ENCODE measurements at places on chromosomes 1 and 21.

- DNase-seq = no peak
These were observed 21.1 kb upstream of the ABCA4 start for GRCh38 chr1:94142022-94142421.

GRCh38 chr1:233883671-233884070, 20.8 kb upstream of the SLC35F3 start:
- DNase-seq = no peak

- no peak for DNase-seq
These were observed 136.9 kb upstream of the SAMSN1 start for GRCh38 chr21:14683063-14683462.

DNA sequence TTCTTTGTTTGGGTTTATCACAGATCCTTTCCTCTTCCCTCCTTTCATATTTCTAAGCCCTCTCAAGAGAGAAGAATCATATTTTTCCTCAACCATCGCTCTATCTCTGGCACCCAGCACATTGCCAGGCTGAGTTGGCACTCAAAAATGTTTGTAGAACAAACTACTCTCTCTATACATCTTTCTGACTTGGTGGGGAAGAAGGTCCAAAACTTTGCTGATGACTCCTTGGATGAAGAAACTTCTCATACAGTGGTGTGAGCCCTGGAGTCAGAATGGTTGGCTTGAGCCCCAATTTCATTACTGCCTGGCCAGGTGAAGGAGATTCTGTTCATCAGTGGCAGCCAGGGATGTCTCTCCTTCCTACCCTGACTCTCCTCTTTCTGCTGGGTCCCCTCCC, 11.9 kb downstream of the ALX3 start:
- no peak for DNase-seq

- no peak for DNase-seq
These were observed 8.2 kb downstream of the UQCRHL start for GRCh38 chr1:15799004-15799867.

DNA sequence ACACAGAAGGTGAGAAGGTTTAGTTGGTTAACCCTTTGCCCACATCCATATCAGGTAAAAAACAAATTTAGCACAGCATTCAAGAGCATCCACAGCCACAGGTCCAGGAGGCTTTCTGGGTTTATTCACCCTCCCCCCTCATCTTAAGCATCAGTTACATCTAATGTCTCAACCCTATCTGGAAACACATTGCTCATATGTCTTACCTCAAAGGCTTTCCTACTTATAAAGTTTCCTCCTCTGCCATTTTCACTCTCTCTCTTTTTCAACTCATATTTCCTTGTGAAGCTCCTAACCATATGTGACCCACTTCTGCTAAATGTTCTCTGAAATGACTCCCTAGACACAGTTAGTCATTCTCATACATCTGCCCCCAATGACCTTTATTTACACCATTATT, 47.9 kb upstream of the RUNX1 start:
- no peak for DNase-seq

DNA sequence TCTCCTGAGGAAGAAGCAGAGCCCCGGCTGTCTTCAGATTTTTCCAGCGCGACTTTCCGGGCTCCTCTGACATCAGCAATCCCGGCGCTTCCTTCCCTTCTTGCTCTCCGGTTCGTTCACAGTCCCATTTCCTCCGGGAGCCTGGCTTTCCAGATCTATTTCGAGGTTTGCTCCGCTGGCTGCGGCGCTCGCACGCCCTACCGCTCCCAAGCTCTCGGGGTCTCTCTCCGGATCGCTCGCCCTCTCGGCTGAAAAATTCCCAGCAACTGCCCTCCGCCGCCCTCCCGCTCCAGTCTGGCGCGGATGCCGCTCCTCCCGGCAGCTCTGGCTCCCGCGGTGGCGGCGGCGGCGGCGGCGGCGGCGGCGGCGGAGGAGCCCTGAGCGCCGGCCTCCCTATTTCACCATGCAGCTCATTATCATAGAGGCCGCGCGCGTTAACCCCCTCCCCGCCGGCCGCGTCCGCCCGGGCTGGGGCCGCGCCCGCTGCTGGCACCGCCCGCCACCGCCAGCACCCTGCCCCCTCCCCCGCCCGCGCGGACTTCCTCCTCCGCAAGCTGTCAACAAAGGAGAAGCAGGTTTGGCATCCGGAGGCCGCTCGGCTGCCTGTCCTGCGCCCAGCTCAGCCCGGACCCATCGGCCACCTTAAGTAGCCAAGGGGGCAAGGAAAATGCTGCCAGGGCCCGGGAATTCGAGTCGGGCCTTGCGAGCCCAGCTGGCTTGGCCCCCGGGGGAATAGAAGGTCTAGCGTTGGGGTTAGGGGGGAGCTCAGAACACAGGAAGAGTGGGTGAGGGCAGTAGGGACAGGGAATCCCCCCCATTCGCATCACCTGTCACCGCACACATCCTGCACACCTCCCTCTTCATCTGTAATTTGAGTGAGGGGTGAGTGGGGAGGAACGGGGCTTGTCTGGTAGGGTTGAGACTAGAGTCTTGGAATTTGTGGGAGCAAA, at the start of gene PLXNA2:
Gene PLXNA2, minus strand, starts transcription at position 418 of the 950 bp plus-strand sequence. CDS start 26,462 bp downstream, outside the sequence.
- peak; percentile 92 for DNase-seq

DNA sequence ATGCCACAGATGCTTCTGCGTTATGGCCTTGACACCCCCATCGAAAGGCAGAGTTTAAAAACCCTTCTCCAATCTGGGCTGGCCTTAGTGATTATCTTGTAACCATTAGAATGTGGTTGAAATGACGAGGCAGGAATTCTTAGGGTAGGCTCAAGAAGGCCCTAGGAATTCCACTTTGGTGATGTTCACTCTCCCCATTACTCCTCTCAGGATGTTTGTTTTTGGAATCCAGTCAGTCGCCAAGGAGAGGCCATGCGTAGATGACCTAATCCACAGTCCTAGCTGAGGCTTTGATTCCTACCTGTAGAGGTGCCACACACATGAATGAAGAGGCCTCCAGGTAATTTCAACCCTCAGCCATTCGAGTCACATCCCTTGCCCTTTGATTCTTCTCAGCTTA, 318.2 kb downstream of the NEGR1 start:
- DNase-seq = no peak

- no peak for DNase-seq
These were observed 90.2 kb upstream of the VCAM1 start for GRCh38 chr1:100629391-100629790.

GRCh38 chr1:241841691-241842090, 6.3 kb upstream of the EXO1 start:
- DNase-seq = no peak

- no peak for DNase-seq
These were observed 174.8 kb downstream of the HS2ST1 start for GRCh38 chr1:87089070-87089736.

DNA sequence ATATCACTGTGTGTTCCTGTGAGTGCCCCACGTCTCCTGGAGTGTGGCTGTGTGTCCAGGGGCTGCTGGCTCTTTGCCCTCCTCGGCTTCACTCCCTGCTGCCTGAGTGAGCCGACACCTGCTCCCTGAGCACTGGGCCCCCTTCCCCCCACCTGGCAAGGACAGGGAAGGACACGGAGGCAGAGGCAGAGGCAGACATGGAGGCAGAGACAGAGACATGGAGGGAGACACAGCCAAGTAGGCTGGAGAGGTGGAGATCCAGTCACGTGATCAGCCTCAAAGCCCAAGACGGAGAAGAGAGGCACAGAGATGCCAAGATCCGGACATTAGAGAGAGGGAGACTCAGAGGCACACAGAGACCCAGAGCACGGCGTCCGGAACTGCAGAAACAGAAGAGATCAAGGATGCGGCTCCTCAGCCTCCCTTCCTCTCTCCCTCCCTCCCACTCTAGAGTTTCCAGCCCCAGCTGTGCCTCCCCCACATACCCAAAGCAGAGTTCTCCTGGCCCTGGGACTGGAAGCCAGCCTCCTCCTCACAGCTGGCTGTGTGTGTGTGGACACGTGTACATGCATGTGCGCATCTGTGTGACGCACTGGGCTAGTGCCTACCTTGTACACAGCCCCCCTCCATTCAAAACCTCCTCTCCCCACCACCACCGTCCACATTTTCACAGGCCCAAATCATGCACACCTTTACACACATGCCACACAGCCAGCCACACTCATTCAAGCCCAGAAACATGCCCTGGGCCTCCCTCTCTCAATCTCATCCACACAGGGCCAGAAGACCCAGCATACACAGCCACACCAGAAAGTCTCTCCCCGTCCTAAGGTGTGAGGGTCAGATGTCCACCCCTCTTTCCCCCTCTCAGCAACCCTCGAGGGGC, 39.1 kb upstream of the WASF2 start:
- DNase-seq = no peak

DNA sequence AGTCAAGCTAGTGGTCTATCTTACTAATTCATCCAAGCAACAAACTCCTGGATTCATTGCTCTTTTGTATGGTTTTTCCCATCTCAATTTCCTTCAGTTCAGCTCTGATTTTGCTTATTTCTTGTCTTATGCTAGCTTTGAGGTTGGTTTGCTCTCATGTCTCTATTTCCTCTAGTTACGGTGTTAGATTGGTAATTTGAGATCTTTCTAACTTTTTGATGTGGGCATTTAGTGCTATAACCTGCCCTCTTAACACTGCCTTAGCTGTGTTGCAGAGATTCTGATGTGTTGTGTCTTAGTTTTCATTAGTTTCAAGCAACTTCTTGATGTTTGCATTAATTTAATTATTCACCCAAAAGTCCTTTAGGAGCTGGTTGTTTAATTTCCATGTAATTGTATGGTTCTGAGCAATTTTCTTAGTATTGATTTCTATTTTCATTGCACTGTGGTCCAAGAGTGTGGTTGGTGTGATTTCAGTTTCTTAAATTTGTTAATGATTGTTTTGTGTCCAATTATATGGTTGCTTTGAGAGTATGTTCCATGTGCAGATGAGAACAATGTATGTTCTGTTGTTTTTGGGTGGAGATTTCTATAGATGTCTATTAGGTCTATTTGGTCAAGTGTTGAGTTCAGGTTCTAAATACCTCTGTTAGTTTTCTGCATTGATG, 154.6 kb downstream of the PLPPR5 start:
- no peak for DNase-seq

DNA sequence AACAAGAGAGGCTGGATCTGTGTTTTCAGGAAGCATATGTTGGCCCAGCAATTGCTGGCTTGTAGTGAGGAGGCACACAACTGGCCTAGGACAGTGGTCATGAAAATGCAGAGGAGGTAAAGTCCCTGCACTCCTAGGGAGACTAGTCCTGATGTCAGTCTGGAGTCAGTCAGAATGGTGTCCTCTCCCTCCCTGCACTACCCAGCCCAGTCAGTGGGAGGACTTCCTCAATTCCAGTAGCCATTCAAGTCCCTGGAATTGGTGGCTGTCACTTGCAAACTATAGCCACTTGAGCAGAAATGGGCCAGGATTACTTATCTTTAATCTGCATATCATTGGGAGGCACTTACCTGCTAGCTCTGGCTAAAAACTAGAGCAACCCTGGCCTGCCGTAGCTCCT, 18.6 kb downstream of the NDUFS5 start:
- DNase-seq = peak; percentile 60

DNA sequence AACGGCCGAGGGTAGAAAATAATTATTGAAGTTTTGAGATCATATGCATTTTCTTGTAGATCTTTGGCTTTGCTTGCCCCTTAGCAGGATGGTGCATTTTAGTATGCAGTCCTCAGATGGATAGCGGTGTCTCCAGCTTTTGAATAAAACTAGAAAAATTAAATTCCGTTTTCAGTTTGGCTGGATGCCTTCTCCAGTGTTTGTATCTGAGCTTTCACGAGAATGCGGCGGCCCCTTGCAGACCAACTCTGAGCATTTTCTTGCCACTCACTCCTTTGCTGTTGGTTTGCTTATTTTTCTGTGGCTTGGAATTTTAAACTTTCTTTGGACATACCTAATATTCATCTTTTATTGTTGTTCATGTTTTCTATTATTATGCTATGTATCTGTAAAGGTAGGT, 192.6 kb downstream of the NFIA start:
- DNase-seq = no peak

DNA sequence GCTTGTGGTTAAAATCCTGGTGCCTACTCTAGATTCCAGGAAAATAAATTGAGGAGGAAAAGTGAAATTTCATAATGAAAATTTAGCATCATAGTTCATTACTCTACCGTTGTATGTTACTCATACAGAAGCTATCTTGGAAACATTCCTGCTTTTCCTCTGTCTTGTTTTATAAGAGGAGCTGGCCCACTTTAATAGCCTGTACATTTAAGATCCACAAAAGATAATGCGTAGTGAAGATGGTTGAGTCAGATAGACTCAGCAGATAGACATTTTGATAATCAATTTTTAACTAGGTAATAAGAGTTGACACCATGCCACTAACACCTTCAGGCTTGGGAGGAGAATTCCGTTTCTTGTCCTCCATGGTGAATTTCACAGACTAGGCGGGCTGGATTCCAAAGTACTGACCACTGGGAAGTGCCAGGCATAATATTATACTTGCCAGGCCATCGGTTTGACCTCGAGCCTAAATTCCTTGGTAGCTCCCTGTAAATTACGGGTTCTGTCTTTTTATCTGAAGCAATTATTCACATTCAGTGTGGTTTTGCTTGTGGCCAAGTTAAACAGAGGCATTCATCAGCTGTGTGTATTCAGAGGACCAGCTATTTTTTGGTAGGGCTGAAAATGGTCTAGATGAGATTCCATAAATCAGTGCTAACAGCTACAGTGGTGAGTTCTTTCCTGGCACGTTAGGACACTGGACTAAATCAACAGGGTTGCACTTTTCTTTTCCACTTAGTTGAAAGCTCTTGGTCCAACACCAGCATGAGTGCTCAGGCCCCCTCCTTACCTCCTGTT, 111.9 kb upstream of the KAZN start:
- DNase-seq = no peak

- DNase-seq = no peak
These were observed 870 bp downstream of the STRIP1 start for GRCh38 chr1:110035236-110035752.

DNA sequence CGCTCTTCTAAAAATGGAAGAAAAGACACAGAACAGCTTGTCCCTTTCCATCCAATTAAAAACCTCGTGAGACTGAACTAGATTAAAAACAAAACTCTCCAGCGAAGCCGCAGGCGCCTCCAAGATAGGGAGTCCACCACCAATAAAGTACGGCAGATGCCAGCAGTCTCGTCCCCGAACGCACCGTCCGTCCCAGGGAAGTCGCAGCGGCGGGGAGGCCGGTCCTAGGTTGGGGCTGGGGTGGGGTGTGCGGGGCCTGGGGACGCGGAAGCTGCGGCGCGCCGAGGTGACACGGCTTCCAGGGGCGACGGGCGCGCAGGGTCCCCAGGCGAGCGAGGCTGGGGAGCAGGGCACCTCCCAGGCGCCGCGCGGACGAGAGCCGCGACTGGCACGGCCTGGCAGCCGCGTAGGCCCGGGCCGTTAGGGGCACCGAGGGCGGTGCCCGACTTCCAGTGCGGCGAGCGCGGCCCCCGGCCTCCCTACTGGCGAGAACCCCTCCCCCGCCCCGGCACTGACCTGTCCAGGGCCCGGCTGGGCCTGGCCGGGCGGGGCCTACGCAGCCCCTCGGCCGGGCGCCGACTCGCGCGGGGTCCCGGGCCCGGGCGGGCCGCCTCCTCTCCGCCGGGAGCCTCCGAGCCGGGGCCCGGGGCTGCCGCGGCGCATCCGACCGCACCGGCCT, 28.3 kb upstream of the A3GALT2 start:
- DNase-seq = peak; percentile 76

- peak; percentile 58 for DNase-seq
These were observed 21.9 kb downstream of the PUM1 start for GRCh38 chr1:31043631-31044030.

GRCh38 chr1:199616947-199617346, 410.6 kb upstream of the NR5A2 start:
- DNase-seq = no peak

- peak; percentile 38 for DNase-seq
These were observed 27.6 kb downstream of the CTNNBIP1 start for GRCh38 chr1:9882296-9882944.

- no peak for DNase-seq
These were observed 63.1 kb downstream of the ATP5PO start for GRCh38 chr21:33852485-33852884.
